ENCODE measurements at places on chromosomes 3 and 15.

- DNase-seq = no peak
Measured at GRCh38 chr3:172467170-172467824, 19.0 kb upstream of the GHSR start.

- DNase-seq = no peak
Measured at GRCh38 chr3:64687086-64687780, 567 bp downstream of the ADAMTS9 start.

DNA sequence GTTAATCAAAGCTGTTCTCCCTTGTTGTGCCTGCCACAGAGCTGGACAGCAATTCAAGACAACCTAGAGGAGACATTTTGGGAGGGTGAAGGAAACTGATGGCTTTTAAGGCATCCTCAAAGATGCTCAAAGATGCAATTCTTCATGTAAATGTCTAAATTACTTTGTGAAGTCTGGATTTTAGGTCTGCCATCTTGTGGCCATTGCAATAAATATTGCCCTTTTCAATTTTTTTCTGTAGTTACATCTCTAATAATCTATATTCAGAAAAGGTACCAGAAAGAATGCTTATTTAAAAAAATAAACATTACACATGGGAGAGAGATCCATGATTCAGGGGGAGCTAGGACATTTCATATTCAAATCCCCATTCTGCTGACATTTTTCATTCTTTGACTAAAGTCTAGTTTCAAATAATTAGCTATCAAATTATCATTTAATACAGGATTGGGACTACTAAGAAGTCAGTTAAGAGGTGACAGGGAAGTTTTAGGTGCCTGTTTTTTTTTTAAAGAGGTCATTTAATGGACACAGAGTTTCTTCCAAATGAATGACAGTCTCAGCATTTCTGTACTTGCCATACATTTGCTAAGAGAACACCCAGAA is 259.8 kb upstream of the WNT5A start:
- peak; percentile 31 for DNase-seq

DNA sequence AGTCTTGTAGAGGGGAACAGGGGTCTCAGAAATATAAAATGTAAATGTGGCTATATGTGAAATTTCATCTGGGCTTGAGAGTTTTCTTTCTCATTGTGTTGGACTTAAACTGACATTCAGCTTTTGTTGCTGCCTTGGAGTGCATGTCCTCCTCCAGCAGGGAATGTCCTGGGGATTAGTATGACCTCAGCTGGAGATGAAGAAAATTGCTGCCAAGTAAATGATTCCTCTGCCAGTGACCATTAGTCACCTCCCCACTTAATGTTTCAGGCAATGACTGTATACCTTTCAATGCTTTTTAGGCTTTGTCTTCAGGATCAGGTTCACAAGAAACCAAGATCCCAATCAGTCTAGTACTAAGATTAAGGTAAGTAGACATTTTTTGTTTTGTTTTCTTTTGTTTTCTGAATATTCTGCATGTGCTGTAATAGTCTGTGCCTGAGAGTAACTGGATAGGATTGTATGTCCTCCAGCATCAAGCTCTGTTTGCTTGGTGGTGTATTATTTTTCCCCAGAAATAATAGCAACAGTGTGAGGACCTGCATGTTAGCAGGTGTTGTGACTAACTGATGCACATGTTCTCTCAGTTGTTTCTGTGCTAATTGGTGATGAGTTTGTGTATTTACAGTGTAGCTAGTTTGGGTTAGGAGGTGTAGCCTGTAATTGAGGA is 18.1 kb upstream of the SLC22A13 start:
- peak; percentile 89 for DNase-seq

- no peak for DNase-seq
Measured at GRCh38 chr3:109713288-109713687, 375.9 kb upstream of the DPPA4 start.

DNA sequence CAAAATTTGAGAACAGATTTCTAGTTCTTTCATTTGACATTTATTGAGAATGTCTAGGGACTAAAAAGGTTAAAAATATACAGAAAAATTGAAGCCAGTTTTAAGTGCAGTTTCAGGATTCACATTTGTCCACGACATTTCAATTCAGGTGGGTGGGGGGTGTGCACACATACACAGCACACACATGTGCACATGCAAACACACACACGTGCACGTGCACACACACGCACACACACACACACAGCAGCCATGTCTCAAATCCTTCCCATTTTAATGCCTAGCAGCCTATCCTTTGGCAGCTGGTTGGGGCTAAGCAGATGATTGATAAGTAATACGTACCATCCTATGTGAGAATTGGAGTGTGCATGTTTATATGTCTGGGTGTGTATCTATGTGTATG is 238.3 kb upstream of the TRIM42 start:
- no peak for DNase-seq

DNA sequence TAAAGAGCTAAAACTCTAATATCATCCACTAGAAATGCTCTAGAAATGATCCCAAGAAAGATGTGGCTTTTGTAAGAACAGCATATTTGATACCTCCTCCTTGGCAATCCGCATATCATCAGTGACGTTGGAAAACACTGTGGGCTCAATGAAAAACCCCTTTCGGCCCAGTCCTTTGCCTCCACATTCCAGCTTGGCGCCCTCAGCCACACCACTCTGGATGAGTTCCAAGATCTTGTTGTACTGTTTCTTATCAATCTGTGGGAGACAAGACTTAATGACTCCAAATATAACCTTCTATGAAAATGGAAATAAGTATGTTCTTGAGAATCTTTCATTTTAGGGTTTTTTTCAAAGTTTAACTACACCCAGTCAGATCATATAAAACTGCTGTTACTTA is 103.6 kb downstream of the ALDH1A2 start:
- DNase-seq = no peak

DNA sequence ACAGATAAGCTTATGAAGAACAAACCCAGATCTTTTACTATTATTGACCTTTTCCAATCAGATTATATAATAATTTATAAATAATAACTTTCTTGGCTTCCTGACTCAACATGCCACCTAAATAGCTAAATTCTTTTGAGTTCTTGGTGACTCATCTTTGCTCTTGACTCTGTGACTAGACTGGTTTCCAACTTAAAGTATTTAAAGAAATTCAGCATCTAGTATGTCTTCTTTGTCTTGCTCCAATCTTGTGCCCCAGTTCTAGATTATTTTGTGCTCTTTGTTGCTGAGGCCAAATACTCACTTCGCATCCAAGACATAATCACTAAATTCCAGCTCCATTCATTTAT is 483.2 kb upstream of the TBL1XR1 start:
- DNase-seq = no peak

DNA sequence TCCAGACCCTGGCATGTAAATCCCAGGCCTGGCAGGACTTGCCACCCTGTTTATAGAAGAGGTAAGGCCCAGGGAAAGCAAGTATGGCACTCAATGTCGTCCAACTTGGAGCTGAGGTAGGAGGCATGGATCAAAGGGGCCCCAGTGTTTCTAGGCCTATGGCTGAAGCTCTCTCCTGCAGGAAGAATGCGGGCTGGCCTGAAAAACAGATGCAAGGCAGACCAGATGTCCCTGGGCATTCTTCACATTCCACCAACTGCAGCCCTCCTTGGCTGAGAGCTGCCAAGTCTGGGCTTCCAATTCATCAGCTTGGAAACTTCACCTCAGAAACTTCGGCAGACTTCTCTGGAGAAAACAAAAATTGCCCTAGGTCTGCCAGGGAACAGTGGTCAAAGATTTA is 22.2 kb downstream of the MESD start:
- no peak for DNase-seq

DNA sequence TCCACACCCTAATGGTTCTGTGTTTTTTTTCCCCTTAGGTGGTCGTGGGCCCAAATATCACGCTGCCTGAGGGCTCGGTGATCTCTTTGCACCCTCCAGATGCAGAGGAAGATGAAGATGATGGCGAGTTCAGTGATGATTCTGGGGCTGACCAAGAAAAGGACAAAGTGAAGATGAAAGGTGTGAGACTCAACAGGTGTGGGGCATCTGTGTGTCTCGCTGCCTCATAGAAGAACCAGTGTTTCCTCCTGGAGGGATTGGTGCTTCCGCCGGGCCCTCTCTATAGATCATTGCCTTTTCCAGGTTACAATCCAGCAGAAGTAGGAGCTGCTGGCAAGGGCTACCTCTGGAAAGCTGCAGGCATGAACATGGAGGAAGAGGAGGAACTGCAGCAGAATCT is 7.0 kb downstream of the EIF2B5 start:
- no peak for DNase-seq

GRCh38 chr3:137687181-137687879 is 76.8 kb upstream of the SOX14 start:
- no peak for DNase-seq

DNA sequence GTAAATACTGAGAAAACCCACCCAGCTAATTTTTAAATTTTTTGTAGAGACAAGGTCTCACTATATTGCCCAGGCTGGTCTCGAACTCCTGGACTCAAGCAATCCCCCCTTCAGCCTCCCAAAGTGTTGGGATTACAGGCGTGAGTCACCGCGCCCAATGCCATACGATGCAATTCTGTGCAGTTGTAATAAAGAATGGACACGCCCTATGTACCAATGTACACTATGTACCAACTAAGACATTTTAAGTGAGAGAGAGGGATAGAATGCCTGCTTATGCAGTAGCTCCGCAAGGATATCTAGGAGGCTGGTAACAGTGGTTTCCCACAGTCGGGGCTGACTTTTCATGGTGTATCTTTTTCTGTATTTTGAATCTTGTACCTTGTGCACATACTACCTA is 14.6 kb downstream of the ZNF710 start:
- DNase-seq = no peak

DNA sequence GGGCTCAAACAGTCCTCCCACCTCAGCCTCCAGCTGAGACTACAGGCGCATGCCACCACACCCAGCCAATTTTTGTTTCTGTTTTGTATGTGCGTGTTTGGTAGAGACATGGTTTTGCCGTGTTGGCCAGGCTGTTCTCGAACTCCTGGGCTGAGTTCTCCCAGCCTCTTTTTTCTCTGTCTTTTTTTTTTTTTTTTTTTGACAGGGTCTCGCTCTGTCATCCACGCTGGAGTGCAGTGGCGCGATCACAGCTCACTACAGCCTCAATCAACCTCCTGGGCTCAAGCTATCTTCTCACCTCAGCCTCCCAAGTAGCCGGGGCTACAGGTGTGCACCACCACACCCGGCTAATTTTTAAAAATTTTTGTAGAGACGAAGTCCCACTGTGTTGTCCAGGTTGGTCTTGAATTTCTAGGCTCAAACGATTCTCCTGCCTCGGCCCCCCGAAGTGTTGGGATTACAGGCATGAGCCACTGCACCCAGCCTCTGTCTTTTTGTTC is 867 bp upstream of the DCAF1 start:
- DNase-seq = no peak

DNA sequence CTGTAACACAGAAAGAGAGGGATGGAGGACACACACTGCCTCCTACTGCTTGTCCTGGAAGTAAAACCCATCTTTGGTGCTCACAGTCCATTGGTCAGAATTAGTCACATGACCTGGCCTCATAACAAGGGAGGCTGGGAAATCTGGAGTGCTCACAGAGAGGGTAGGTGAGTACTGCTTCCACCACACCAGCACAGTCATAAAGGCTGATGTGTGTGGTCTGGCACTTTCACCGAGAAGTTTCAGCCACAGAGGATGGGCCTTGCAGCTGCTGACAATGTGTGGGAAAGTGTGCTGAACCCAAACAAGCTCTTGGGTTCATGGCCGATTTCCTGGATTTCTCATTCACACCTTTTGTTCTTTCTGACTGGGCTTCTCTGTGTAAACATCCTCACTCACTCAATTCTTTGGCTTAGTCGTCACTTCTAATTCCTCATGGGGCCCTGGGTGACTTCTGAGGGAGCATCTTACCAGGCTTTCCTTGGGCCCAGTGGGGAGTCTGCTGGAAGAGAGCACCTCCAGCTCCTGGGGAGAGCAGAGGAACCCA is 100.7 kb downstream of the ASB7 start:
- no peak for DNase-seq

GRCh38 chr3:64796607-64797399 is 109.0 kb upstream of the ADAMTS9 start:
- DNase-seq = peak; percentile 38

GRCh38 chr3:126132751-126133511 is 47.5 kb downstream of the ALDH1L1 start:
- peak; percentile 8 for DNase-seq

DNA sequence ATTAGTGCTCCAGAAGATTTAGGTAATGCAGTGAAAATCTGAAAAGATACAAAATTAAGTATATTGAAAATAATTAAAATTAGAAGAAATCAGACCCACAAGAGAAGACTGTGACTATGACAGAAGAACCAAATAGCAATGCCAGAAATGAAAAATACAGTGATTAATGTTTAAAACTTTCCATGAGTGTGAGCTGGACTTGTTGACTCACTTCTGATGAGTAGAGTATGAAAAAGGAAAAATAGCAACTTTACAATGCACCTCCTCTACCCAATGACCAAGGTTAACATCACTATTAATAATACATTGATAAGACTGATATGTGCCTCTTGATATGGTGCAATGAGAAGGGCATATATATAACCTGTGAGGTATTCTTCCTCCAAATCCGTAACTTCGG is 39.3 kb upstream of the SLC22A13 start:
- no peak for DNase-seq

GRCh38 chr15:39887832-39888231 is 32.2 kb downstream of the GPR176 start:
- peak; percentile 46 for DNase-seq

GRCh38 chr15:90611157-90611556 is 81.4 kb downstream of the CRTC3 start:
- DNase-seq = no peak

GRCh38 chr3:27312044-27312668 is 57.0 kb downstream of the NEK10 start:
- DNase-seq = peak; percentile 77

DNA sequence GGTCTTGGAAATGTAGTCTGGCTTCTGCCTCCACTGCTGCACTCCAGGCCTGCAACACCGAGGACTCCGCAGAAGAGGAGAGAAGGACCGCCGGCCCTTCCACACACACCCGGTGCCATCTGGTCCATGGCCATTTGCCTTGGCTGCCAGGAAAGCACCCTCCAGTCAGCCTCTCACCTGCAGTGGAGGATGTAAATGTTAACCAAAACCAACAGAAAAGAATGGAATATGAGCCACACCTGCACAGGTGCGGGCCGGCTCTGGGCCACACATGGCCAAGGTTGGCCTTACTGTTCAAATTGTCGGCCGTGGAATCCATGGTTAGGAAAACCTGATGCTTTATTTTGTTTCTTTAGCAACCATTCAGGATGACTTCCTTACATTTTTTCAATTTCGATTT is 178.3 kb upstream of the C2CD4B start:
- peak; percentile 12 for DNase-seq

DNA sequence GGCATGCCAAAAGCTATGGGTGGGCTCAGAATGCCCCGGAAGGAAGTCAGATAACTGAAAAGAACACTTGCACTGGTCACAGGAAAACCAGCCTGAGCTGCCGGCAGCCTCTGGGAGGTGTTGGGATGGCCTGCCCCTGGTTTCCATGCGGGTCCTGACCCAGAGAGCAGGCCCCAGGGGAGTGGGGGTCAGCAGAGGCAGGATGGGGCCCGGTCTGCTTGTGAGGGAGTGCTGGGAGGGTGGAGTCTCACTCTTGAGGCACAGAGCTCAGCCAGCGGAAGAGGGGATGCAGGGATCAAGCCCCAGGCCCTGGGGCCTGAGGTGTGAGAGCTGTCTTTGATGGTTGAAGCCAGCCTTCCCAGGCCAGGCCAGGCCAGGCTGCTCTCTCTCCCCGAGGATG is 2.4 kb upstream of the RPUSD3 start:
- no peak for DNase-seq
